Fibroblast of lung (primary cell): ENCODE measurements at places on chromosomes 7 and 10. TPM values are rescaled to one million over a fixed set of nuclear protein-coding genes. Genes with fewer than 3 reads are reported as not detected.

SYT15 gene
- 0.19 and 0.31 TPM in 2 replicates for polyA plus RNA-seq

- DNase-seq: no peak
These were observed 91.5 kb upstream of the LRRC4 start for GRCh38 chr7:128122576-128123290.

DNA sequence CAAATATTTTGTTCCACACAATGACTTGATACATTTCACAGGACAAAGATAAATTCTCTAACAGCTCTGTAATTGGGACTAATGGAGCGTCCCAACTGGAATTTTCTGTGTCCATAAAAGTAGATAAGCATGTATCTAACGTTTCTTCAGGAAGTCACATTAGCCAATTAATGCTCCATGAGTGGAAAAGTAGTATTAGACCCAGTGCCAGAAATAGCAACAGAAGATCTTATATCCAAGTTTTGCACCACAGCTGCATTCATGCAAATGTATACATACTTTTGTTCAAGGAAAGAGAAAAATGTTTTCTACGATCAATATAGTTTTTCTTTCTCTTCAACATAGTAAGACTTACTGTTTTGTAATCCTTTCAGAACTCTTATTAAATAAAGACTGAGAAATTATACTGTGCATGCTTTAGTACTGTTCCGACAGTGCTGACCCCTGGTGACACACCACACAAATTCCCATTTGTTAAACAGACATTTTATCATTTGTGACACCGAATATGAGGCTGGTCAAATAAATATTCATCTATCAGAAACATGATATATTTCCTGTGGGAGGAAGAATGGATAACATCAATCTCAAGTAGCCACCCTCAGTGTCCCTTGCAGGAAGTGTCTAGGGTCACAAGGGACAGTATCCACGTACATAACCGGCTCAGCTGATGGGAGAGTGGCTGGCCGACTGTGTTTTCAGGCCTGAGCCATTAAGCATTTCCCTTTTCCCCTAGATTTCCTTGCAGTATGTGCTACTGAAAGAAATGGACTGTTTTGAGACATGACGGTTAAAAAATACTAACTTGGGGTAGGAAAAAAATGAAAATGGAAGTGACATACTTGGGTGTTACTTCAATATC, 102.1 kb upstream of the RSU1 start:
- DNase-seq: peak; percentile 15

GRCh38 chr10:93075369-93076221, 1.9 kb downstream of the CYP26A1 start:
- DNase-seq: no peak

TMEM140 gene
- polyA plus RNA-seq: 5.1 and 8.7 TPM in 2 replicates

ALOX5 gene
- polyA plus RNA-seq: not detected in 2 replicates

GRCh38 chr10:124619195-124619594, 125.0 kb downstream of the FAM53B start:
- peak; percentile 26 for DNase-seq

SPDYE11 gene
- polyA plus RNA-seq: not detected in 2 replicates

TRIM73 gene
- 0.03 TPM in 1 of 2 replicates, not detected in the other for polyA plus RNA-seq
